ENCODE measurements at places on chromosomes 12 and 14.

DNA sequence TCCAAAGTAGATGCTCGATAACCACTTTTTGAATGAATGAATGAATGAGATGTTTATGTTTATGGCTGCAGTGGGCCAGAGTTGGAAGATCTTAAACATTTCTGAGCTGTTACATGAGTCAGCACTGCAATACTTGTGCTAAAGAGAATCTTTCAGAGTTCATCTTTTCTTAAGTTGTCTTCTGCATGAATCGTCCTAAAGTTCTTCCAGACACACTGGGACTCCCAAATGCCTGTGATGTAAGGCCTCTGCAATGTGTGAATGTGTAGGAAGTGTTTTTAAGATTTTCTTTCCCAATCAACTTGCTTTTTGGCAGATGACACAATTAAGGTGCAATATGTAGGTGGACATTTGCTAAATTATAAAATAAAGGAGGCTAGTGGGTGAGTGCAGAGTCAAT lies 50.3 kb upstream of the TRIM9 start:
- no peak for DNase-seq

DNA sequence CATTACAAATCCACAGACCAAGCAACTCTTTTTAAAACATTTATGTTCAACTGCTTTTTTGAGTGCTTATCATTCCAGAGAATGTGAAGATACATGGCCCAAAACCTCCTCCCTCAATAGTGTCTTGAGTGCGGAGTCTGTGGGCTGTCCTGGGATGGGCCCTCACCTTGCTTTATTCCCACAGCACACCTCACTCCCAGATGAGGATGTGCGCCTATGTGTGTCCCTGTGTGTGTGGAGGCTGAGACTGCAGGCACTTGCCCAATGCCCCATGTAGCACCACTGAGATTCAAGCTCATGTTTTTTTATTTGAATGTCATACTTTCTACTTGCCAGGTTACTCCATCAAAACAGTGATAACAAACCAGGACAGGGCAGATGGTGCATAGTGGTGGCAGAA lies 291.7 kb downstream of the CACNA1C start:
- no peak for DNase-seq

DNA sequence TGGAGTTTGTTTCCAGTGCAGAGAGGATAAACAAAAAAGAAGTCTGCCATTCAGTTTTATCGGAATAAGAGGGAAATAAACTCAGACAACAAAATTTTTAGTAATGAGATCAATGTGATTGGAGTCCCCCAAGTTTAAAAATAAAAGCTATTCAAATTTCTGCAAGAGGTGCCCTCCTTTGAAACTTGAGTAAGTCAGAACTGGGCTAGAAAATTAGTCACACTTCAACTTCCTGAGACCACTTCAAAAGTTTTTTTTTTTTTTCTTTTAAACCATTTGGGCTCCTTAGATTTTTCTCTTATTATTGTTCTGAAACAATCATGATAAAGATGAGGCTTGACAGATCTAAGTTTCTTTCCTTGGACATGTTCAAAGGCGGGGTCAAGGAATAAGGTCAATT lies 3.2 kb downstream of the DACT1 start:
- DNase-seq: no peak

DNA sequence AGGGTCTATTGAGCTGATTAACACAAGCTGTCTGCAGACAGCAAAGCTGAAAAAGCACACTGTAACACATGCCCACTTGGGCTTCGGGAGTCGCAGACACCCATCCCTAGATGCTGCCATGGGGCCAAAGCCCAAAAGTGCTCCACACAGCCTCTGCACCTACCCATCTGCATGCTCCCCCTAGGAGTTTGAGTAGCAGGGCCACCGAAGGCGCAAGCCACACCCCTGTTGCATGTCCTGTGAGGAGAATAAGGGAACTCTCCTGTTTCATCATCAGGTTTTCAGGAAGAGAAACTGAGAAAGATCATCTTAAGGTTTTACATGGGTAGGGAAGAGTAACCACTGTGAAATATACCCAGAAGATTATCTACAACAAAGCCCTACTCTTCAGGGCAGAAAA lies 5.6 kb upstream of the ST8SIA1 start:
- no peak for DNase-seq

GRCh38 chr12:22105542-22105941 lies 59.5 kb downstream of the CMAS start:
- DNase-seq: no peak

DNA sequence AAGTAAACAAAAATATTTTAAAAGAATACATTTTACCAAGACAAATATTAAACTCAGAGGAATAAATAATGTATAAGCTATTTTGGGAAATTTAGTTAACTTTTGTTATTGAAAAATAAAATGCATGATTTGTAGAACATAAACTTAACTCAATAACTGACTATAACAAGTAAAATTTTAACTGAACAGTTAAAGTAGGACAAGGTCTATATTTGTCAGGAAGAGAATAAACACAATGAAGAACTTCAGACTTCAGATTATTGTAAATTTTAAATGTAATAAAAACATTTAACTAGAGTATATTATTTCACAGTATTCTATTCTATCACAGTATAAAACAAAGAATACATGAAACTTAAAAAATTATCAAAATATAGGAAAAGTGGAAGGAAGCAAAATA lies 948.8 kb upstream of the USP15 start:
- no peak for DNase-seq

- DNase-seq: no peak
These were observed 101.6 kb downstream of the STXBP6 start for GRCh38 chr14:24948261-24948847.

GRCh38 chr14:70192915-70193314 lies 4.2 kb upstream of the SLC8A3 start:
- DNase-seq: peak; percentile 8

DNA sequence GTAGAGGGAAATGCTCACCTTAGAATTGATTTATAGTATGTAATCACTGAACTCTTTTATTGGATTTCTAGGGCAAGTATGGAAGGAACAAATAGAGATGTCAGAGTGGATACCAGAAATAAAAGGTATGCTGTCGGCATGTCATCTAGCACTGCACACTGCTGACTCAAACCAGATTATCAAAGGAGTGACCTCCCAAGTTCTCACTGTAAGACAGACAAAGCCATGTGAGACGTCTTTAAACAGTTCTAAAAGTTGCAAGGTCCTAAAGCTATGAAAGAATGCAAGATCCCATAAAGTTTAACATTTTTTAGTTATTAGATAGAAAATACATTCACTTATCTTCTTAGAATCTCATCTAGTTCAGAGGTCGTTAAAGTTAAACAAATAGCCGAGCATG lies 70.0 kb upstream of the CPM start:
- no peak for DNase-seq

DNA sequence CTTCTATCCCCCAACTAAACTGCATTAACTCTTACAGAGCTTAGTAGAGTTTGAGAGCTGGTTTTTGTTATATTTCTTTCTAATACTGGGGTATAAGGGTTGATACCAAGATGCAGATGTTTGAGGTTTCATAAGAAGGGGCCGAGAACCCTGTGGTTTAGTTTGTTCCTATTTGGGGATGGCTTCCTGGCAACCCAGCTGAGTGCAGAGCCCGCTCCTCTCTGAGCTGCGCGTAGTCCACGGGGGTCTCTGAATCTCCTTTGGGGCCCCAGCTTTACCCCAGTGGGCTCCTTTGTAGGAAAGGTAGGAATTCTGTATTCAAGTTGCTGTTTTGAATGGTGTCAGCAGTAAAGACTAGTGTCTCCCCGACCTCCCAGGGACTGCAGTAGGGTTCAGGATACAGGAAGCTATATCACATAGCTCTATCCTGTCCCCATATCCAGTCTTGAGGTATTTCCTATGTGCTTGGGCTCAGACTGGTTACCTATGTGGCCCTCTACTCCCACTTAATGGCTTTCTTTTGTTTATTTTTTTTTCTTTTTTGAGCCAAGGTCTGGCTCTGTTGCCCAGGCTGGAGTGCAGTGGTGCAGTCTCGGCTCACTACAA lies 25.4 kb downstream of the PLXNC1 start:
- no peak for DNase-seq

DNA sequence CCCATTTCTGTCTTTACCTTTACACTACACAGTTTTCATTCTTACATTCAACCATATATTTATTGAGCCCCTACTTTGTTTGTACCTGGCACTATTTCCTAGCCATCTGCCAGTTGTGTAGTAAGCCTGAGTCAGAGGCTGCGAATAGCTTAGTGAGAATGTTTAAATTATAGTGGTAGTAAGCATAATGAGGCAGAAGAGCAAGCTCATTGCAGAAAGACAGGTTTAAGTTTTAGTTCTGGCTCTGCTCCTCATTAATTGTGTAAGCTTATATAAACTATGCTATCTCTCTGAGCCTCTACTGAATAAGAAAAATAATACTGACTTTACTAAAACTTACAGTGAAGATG lies 123.5 kb downstream of the NAV3 start:
- no peak for DNase-seq

GRCh38 chr14:91369628-91370445 lies 47.8 kb downstream of the CCDC88C start:
- DNase-seq: peak; percentile 91

GRCh38 chr14:80275208-80275850 lies 64.0 kb upstream of the DIO2 start:
- DNase-seq: no peak

GRCh38 chr14:82647088-82647810 lies 1113.6 kb upstream of the SEL1L start:
- DNase-seq: no peak

- peak; percentile 70 for DNase-seq
These were observed 133.0 kb upstream of the FRMD6 start for GRCh38 chr14:51518711-51519110.

GRCh38 chr14:54478636-54479215 lies 10.1 kb downstream of the GMFB start:
- no peak for DNase-seq

GRCh38 chr14:68143341-68143841 lies 323.8 kb downstream of the RAD51B start:
- peak; percentile 29 for DNase-seq

GRCh38 chr14:89576145-89576927 lies 159.3 kb upstream of the FOXN3 start:
- DNase-seq: peak; percentile 77

- no peak for DNase-seq
These were observed 11.8 kb downstream of the FNTB start for GRCh38 chr14:64998455-64998931.

GRCh38 chr12:59886131-59886733 lies 290.4 kb downstream of the SLC16A7 start:
- no peak for DNase-seq

- DNase-seq: no peak
These were observed 595 bp upstream of the KRT85 start for GRCh38 chr12:52367876-52368275.

DNA sequence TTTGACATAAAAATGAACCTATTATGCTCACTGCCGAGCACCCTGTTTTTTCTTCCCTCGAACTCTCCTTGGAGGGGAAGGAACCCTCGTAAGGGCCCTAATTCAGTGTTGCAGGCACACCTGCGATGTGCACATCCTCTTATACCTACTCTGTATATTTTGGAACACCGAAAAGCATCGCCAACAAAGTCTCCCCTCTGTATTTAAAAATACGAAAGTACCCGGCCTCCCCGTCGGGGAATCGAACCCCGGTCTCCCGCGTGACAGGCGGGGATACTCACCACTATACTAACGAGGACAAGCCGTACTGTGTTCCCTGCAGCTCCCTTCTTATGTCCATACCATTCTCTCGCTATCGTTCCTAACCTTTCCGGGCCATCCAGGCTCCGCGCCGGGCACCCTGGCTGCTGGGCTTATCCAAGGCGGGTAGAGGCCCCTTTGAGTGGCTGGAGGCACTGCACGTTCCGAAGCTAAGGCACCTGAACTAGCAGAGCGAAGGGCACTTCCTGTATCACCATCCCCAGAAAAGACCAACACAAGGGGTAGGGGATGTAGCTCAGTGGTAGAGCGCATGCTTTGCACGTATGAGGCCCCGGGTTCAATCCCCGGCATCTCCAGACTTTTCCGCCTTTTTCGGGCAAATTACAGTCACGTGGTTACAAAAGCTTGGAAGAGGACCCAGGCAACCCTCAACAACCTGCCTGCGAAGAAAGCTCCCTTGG lies 25.1 kb upstream of the UBC start:
- no peak for DNase-seq

- peak; percentile 32 for DNase-seq
These were observed 28.1 kb downstream of the MSRB3 start for GRCh38 chr12:65306366-65307168.

- peak; percentile 94 for DNase-seq
These were observed 23.5 kb upstream of the ZFP36L1 start for GRCh38 chr14:68816183-68816942.

DNA sequence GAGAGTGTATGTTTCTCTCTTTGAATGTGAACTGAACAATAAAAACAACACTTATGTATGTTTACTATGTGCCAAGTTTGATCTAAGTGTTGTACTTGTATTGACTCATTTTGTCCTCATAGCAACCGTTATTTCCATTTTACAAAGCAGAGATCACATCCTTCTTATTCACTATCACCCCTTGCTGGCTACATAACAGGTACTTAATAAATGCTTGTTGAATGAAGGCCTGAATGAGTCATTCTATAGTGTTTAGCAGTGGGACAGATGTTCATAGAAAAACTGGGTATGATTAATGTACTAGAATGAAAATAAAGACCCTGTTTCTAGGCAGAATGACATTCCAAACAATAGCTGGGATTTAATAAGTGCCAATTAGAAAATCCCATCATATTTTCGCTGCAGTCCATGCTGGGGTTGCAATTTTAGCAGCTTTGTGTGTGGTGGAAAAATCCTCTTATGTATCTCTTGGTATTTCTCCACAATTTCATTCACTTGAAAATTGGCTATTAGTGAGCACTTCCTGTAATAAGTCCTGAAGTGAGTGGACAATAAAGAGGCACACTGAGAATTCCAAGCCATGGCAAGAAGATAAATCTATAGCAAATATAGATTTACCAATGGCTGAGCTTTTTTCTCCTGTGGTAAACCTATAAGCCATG lies 86.0 kb downstream of the FAR2 start:
- no peak for DNase-seq

DNA sequence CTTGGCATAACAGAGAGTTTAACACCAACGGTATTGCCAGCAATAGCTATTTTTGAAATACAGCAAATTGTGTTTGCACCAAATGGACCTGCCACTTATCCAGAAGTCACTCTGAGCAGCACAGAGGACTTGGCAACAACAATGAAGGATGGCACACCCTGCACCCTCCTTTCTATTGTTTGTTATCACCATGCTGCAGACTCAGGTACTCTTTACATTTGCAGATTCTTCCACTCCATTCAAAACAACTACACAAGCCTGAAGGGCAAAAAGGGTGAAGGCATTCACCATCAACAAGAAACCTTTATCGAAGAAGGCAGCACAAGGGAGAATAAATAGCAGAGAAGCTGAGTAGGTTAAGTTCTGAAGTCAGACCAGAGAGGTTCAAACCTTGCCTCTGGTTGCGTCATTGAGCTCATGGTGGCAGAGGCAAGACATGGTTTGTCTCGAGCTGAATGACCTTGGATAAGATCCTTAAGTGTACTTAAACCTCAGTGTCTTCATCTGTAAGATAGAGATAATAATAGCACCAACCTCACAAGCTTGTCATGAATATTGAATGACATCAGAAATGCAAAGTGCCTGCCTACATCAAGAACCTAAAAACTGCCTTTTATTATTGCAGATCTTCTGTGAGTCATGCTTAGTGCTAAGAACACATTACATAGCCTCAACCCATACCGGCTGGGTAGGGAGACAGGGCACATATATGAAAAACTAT lies 1.4 kb upstream of the ACSM4 start:
- DNase-seq: no peak

- no peak for DNase-seq
These were observed 92.0 kb downstream of the PPP2R5C start for GRCh38 chr14:101853455-101854018.

GRCh38 chr14:51869411-51870100 lies 9.1 kb downstream of the GNG2 start:
- peak; percentile 46 for DNase-seq

GRCh38 chr12:99284161-99284560 lies 363.4 kb upstream of the GARIN6 start:
- DNase-seq: no peak
